CD4-positive, alpha-beta T cell treated with Interleukin-15 for 4 hours (primary cell): ENCODE measurements at places on chromosomes 6 and 20.

GRCh38 chr20:53824779-53825178, 231.1 kb upstream of the ZNF217 start:
- no peak for DNase-seq

DNA sequence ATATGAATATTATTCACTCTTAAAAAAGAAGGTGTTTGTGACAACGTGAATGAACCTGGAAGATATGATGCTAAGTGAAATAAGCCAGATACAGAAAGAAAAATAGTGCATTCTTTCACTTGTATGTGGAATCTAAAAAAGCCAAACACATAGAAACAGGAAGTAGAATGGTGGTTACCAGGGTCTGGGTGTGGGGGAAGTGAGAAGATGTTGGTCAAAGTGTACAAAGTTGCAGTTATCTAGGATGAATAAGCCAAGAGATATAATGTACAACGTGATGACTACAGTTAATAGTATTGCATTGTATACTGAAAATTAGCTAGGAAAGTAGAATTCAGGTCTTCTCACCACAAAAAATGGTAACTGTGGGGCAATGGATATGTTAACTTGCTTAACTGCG, 151.1 kb upstream of the HCRTR2 start:
- no peak for DNase-seq

- DNase-seq: no peak
Observed at GRCh38 chr6:147434516-147434915, 74.0 kb upstream of the SAMD5 start.

- DNase-seq: no peak
Observed at GRCh38 chr6:6746333-6746969, 157.9 kb downstream of the LY86 start.

GRCh38 chr6:7145885-7146828, 38.4 kb downstream of the RREB1 start:
- DNase-seq: no peak

GRCh38 chr20:46169245-46170171, 51.4 kb downstream of the CD40 start:
- DNase-seq: no peak

GRCh38 chr6:131819572-131820124, 11.8 kb downstream of the ENPP1 start:
- DNase-seq: no peak

GRCh38 chr6:111841822-111842221, 31.4 kb downstream of the FYN start:
- peak; percentile 60 for DNase-seq

DNA sequence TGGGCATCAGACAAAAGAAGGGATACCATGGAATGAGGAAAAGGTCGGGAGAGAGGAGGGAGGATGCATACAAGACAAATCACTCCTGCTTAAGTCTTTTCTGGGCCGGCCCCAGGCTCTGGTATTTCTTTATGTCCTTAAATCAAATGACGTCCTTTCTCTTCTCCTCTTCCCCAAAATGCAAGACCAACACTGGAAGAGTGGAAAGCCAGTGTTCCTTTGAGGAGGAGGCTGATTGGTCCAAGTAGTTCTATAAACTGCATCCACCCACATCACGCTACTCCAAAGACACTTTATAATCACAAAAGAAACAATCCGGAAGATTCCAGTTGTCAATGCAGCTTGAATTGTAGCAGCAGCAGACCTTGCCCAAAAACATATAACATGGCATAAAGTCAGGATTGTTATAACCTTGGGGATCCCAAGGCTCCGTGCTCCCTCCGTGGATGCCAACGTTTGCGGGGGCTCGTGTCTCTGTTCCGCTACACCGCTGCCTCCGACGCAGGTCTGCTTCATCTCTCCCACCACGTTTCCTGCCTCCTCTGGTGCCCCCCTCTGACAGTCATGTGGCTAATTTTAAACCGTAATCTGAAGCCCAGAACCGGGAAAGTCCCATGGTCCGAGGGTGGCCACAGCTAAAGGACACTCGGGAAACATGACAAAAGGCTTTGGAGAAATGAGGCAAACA, 47.1 kb downstream of the MCUR1 start:
- peak; percentile 46 for DNase-seq

DNA sequence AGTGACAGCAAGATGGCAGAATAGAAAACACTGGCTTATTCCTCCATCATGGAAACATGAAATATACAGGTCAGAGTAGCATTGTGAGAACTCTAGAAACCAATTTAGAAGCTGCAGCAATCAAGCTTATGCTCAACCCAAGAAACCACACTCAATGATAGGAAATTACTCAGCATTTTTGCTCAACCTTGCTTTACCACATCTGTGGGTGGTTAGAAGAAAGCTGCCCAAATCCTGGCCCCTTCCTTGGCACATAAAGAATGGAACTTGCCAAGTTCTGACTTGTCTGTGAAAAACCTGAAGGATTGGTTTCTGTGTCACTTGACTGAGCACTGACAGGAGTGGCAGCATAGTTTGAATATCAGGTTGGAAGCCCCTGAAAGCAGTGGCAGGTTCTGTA, 108.0 kb upstream of the MOCS1 start:
- DNase-seq: no peak

GRCh38 chr6:141264101-141264500, 868.6 kb upstream of the GJE1 start:
- DNase-seq: no peak

DNA sequence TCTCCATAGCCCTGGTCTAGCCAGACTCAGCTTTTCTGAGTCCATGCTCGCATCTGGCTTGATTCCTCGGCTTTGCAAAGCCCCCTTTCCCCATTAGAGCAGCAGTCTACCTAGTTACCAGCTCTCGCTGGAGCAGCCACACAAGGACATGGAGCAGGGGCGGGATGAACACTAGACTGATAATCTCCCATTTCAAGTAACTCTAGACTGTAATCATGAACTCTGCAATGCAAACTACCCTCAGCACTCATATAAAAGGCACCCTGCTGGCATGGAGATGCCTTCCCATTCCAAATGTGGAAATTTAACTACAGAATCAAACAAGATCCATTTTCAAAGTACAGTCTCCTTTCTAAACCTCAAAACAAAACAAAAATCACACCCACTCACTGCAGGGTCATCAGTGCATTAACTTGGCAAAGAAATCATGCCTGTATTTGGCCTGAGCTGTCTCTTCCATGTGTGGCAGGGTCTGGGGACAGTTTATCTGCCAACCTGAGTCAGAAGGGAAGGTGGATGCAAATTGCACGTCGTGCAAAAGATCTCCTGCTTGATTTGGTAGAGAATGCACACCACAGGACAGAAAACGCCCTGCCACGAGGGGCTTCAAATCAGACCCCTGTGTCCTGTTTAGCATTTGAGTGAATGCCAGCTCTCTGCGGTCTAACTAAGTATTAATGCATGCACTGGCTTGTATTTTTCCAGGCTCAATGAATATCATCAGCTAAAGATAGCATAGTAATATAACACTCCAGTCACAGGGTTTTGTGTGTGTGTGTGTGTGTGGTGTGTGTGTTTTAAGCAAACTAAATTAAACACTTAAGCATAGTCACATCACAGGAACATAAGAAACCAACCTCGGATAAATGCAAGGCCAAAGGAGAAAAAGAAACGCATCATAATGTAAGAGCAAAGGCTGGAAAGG, 85.3 kb downstream of the MYLK4 start:
- DNase-seq: no peak

DNA sequence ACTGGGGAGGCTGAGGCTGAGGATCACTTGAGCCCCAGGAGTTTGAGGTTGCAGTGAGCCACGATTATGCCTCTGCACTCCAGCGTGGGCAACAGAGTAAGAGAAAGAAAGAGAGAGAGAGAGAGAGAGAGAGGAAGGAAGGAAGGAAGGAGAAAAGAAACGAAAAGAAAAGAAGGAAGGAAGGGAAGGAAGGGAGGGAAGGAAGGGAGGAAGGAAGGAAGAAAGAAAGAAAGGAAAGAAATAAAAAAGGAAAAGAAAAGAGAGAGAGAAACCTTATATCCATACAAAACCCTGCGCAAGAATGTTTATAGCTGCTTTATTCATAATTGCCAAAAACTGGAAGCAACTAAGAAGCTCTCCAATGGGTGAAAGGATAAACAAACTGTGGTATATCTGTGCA, 8.1 kb upstream of the HSPA12B start:
- DNase-seq: no peak

- DNase-seq: no peak
Observed at GRCh38 chr20:9071976-9072726, 3.3 kb downstream of the PLCB4 start.

GRCh38 chr6:144315981-144316861, 31.1 kb downstream of the UTRN start:
- DNase-seq: no peak

- peak; percentile 9 for DNase-seq
Observed at GRCh38 chr20:61886721-61887595, 178.7 kb downstream of the TAF4 start.

GRCh38 chr20:12644461-12644860, 364.3 kb upstream of the SPTLC3 start:
- DNase-seq: no peak

GRCh38 chr6:33678932-33679490, 32.5 kb downstream of the UQCC2 start:
- no peak for DNase-seq

DNA sequence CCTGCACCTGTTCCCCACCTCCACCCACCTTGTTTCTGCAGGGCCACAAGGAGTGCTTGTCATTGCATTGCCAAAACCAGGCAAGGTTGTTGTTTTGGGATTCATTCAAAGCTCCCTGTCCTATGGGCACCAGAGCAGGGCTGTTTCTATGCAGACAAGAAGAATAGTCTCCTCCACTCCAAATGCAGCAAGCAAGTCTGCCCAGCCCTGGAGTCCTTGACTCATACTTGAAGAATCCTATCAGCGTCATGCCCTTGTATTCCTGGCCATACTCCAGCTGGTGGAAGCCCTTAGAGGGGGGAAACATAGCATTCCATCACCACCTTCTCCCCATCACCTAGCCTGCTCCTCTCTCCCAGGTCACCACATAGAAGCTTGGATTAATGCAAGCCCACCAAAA, 145.3 kb upstream of the ECI2 start:
- no peak for DNase-seq

GRCh38 chr6:133432021-133432989, 191.1 kb downstream of the EYA4 start:
- no peak for DNase-seq

DNA sequence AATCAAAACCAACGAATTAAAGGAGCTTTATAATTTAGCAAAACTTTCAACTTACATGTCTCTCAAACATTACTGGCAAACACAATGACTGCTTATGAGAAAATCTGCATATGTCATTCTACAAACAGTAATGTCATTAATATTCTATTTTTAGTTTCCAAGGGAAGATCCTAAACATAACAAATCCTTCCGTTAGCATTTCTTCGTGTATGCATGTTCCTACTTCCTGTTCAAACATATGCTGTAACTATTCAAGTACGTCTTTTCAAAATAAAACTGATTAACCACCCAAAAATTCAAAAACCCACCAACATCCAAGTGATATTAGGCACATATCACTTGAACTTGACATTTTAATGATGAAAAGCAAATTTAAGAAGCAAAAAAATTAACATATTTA, 131.3 kb downstream of the HACE1 start:
- DNase-seq: no peak

DNA sequence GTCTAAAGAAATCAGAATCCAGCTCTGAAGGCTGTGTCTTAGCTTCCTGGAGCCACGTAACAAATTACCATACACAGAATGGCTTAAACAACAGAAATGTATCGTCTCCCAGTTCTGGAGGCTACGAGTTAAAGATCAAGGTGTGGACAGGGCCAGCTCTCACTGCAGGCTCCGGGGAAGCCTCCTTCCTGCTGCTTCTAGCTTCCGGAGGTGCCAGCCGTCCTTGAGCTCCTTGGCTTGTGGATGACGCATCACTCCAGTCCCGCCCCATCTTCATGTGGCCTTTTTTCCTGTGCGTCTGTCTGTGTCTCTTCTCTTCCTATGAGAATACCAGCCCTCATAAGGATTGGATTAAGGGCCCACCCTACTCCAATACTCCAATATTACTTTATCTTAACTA, 319.1 kb upstream of the QKI start:
- DNase-seq: no peak

GRCh38 chr6:10585209-10585845, 64.2 kb downstream of the GCNT2 start:
- DNase-seq: no peak

DNA sequence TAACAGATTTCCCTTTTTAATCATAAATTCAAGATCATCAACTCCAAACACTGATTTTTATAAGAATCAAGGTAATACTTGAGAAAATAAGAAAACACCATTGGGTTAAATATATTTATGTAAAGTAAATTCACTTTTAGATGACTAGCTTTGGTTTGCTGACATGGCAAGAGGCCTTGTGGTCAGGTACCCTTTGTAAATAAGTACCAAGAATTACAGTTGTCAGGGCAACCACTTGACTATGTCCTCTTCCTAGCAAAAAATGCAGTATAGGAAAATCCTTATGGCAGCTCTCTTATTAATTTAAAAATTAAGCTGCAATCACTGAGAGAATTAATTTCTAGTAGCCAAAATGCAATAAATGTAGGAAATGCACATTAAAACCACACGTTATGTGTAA, 153.8 kb downstream of the INSM1 start:
- no peak for DNase-seq

GRCh38 chr6:16762550-16763477, 1.6 kb upstream of the ATXN1 start:
- DNase-seq: peak; percentile 73

DNA sequence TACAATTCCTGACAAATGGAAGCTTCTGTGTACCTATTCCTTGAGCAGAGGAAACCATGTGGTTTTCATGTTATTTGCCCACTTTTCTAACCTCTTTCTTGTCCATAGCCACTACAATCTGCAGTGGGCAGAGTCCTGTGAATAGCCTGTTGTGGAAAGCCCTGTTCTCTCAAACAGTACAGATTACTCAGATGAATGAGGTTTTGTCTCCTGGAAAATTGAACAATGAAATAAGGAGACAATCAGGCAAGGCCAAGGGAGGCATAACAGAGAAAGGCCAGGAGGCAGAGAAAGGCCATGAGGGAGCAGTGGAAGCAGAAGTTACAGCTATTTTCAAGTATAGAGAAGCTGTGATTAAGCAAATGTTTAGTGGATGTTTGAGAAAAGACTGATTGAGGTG, 189.3 kb downstream of the GRIK2 start:
- no peak for DNase-seq

DNA sequence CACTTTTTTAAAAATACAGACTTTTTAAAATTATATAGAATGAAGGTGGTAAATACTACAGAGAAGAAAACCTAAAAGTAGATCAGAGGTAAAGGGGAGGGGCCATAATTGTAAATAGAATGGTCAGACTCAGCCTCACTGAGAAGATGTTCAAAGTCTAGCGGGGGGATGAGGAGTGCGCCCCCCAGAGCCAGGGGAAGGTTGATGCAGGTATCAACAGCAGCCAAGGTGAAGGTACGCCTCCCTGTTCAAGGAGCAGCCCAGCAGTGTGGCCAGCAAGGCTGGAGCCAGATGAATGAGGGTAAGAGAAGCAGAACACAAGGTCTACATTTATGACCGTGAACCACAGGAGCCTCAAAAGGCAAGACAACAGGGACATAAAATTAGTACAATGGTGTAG, 204.1 kb downstream of the PTPRT start:
- no peak for DNase-seq
